NCI-H524 treated with DMSO at 0.1 percent for 48 hours (cell line): ENCODE measurements at places on chromosomes 2 and 18.

DNA sequence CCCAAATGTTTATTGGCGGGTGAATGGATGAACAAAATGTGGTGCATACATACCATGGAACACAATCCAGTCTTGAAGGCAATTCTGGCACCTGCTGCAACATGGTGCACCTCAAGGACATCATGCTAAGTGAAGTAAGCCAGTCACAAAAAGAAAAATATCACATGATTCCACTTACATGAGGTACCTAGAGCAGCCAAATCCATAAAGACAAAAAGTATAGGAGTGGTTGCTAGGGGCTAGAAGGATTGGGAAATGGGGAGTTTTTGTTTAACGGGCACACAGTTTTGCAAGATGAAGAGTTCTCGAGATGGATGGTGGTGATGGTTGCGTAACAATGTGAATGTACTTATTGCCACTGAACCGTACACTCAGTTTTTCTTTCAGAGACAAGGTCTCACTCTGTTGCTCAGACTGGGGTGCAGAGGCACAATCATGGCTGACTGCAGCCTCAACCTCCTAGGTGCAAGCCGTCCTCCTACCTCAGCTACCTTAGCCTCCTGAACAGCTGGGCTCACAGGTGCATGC lies 90.9 kb upstream of the CERS6 start:
- no peak for DNase-seq

- no peak for DNase-seq
Observed at GRCh38 chr2:112942654-112943002, 31.7 kb downstream of the IL37 start.

- no peak for DNase-seq
Observed at GRCh38 chr2:198913394-198914152, 544.2 kb downstream of the SATB2 start.

- no peak for DNase-seq
Observed at GRCh38 chr18:4453874-4454536, 1.1 kb downstream of the DLGAP1 start.

DNA sequence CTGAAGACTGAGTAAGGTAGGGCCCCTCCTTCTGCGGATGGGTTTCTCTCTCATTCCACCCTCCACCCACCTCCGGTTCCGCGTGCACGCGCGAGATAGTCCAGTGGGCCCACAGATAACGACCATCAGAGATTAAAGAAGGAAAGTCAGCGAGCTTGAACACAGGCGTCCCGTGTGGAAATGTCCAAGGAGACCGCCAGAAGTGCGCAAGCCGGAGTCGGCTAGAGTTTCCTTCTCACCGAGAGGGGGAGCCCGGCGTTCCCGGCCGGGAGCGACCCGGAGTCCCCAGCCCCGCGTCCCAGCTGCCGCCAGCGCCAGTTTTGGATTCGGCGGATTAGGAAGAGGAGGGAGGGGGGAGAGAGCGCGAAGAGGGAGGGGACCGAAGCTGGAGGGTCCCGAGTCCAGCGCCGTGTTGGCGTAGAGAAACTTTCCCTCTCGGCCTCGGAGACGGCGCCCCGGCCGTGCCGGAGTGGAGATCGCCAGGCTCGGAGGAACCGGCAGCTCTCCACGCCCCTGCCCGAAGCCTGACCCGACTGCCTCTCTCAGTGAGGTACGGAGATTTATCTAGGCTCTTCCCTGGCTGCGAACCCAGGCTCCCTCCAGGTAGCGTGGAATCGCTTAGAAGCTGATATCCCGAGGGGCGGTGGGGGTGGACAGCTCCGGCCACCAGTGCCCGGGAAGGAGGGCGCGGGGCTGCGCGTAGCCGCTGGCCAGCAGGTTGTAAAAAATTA lies at the start of gene GULP1:
Gene GULP1 (plus strand): TSS at position 258 of the 731 bp plus-strand sequence. CDS start 185,829 bp downstream, outside the sequence.
- peak; percentile 39 for DNase-seq

DNA sequence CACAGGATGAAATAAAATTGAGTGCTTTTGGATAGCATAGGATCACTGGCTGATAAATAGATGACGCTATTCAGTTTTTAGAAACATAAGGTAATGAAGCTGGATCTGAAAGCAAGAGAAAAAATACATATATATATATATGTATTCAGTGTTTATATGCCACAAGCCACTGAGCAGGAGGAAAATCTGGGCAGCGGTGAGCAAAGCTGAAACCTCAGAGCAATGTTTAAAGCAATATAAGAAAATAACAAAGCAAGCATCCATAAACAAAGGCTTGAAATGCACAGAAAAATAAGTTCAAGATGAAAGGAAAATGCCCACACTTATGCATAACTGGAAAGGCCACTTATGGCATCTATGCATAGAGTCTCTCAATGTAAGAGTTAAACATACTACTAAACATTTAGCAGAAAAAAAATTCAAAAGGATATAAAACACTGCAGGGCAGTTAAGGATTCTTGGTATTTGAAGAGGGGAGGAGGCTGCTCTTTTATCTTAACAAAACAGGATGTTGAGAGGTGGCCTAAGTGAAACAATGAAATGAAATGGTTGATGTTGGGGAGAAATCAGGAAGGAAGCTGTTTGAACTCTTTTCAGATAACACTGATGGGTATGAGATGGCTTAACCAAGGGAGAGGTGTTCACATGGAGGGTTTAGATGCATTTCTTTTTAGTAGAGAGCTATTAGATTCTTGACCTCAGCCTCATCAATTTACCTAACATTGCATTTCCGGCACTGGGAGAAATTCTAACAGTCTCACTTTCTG lies 129.1 kb downstream of the ARHGAP15 start:
- DNase-seq, result no peak

DNA sequence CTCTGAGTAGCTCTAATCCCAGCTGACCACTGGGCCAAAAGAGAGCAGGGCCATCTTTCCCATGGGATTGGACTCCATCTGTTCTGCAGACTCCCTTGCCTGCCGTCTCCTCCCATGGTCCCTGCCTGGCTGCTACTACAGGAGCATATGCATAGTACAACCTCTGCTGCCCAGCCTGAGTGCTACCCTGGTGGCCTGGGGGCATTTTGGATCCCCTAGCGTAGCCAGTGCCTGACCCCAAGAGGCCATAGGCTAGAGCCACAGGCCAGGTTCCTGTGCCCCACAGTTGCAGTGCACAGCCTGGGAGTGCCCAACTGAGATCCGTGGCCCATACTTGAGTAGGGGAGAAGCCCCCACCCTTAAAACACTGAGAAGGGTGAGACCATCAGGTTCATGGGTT lies 280.3 kb downstream of the CCDC85A start:
- no peak for DNase-seq

DNA sequence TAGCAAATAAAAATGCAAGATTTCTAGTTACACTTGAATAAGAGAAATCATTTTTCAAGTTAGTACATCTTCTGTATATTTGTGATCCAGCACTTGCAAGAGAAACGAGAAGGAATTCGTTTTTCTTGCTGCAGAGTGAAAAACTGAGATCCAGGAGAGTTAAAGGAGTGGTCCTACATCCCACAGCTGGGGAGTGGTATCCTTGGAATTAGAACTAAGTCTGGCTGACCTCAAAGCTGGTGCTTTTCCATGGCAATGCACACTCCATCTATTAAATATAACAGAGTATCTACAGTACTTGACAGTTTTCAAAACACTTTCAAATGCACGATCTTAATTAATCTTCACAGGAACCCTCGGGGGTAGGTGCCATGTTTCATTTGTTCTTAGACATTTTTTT lies 46.8 kb downstream of the TRIB2 start:
- DNase-seq, result no peak

- peak; percentile 22 for DNase-seq
Observed at GRCh38 chr2:192190474-192190873, 4.3 kb downstream of the TMEFF2 start.

DNA sequence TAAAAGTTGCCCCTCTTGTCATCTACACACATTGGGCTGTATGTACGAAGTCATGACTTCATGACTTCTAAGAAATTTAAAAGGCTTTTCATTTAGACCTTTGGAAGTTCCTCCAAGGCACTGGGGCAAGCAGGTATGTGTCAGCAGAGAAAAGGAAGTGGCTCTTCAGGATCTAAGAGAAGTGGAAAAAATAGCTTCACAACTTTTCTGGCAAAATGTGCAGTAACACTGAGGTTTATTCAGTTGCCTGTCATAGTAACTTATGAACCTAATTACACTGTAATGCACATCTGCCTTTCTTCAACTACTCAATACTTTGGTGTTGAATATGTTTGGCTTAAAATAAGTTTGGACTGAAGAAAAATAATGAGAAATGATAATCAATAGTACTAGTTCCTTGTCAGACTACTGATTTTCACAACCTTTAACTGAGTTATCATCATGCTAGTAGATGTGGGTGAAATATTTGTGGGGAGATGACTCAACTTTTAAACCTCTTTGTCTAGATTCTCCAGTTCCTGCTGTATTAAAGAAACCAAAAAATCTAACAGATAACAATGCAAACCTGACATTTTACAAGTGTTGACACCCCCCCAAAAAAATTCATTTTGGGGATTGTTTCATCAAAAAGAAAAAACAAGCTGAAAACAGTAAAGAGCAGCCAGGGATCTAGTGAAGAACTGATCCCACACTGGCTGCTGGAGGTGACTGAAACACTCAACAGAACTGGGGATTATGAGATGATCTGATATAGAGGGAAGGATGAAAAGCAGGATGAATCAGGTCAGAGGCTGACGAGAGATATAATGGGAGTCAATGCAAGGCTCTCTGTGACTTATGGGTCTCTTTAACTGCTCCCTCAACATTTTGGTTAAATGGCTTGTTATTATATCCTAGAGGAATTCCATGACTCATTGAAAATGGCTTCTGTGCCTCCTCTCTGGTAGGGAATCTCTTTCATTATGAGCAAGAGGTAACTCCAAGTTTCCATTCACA lies 84.6 kb downstream of the COLEC12 start:
- DNase-seq, result no peak

DNA sequence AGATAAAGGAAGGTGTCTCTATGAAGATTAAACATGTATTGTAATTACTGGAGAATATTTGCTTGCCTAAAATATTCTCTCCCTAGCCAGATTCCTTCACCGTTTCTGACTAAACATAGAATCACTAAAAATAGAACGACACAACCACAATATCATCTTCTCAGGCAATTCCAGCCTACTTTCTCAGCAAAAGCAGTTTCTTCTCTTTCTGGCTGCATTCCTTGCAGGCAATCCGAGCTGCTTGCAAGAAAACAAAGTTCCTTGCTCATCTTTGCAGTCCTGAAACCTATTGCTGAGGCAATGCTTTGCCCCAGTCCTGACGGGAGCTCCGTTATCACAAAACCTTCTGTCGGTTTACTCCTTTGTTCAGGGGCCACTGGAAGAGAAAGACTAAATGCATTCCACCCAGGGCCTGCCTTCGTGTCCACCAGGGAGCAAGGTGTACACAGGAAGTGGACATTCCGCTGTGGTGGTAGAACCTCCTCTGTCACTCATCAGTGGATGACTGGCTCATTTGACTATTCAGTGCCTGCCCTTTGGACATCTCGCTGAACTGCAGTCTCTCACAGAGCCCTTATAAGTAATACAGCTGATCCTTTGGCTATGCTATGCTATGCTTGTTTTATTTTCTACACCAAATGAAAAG lies 239.2 kb upstream of the DOK6 start:
- no peak for DNase-seq

- no peak for DNase-seq
Observed at GRCh38 chr2:174449033-174449432, 37.8 kb downstream of the GPR155 start.

- no peak for DNase-seq
Observed at GRCh38 chr18:39732918-39733317, 2167.3 kb upstream of the CELF4 start.

DNA sequence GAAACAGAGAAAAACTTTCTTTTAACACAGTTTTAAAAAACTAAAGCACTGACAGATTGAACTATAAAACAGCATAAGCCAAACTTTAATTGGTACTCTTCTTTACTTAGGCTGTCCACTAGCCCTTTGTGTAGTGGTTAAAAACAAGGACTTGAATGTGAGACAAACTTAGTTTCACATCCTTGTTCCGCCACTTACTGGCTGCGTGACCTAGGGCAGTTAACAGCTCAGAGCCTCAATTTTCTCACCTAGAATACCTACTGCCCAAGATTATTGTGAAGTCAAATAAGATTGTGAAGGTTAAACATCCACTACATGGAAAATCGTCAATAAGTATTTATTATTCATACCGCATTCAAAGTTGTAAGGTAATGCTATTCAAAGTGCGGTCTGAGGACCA lies 2.0 kb downstream of the WDR35 start:
- DNase-seq, result no peak
